ENCODE measurements at places on chromosomes 16 and 17.

DNA sequence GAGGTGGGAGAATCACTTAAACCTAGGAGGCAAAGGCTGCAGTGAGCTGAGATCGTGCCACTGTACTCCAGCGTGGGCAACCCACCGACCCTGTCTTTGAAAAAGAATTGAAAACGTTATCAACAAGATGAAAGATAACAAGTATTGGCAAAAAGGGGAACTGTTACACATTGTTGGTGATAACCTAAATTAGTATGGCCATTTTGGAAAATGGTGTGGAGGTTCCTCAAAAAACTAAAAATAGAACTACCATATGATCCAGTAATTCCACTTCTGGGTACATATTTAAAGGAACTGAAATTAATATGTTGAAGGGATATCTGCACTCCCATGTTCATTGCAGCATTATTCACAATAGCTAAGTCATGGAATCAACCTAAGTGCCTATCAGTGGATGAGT is 61.0 kb downstream of the ABHD15 start:
- no peak for DNase-seq

- DNase-seq: no peak
Measured at GRCh38 chr16:85523602-85524364, 89.3 kb upstream of the GSE1 start.

DNA sequence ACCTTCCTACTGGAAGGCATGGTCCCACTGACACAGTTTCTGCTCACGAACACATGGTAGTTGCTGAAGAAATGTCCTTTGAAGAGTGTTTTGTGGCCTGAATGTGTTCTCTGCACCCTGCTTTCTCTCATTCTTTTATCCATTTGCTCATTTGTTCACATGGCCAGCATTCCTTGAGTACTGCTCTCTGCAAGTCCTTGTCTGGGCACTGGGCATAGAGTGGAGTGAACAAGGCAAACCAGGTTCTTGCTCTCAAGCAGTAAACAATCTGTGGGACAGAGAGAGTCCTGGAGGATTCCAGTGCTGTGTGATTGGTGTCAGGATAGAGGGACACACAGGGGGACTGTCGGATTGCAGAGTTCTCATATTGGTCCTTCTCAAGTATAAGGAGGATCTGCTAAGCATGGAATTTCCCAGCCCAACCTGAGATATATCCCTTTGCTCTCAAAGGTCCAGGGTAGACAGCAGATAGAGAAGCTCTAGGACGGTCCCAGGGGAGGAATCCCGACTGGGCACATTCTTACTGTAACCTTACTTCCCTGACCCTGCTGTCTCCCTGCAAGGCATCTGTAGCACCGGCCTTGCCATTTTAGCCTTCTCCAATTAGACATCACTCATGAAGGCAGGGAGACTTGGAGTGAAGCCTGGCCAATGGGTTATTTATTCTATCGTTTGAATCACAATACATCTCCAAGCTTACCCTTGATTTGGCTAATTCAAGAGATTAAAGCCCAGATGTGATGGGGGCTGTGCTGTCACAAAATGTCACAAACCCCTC is 32.3 kb downstream of the ARL4D start:
- no peak for DNase-seq

DNA sequence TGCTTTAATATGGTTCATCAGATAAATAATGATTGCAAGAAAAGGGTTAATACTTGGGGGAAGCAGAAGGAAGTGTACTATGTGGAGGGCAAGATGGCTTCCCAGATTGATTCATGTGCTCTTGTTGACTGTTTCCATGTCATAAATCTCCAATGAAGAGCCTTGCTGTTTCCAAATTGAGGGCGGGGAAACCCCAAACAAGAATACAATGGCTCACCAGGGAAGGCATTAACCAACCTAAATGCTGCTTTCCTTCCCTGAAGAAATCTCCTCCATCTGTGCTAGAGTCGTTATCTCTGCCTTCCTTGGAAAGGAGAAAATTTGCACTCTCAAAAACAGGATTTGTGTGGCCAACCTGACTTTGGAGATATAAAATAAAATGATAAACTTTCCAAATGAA is 28.0 kb upstream of the CDH13 start:
- DNase-seq: no peak

DNA sequence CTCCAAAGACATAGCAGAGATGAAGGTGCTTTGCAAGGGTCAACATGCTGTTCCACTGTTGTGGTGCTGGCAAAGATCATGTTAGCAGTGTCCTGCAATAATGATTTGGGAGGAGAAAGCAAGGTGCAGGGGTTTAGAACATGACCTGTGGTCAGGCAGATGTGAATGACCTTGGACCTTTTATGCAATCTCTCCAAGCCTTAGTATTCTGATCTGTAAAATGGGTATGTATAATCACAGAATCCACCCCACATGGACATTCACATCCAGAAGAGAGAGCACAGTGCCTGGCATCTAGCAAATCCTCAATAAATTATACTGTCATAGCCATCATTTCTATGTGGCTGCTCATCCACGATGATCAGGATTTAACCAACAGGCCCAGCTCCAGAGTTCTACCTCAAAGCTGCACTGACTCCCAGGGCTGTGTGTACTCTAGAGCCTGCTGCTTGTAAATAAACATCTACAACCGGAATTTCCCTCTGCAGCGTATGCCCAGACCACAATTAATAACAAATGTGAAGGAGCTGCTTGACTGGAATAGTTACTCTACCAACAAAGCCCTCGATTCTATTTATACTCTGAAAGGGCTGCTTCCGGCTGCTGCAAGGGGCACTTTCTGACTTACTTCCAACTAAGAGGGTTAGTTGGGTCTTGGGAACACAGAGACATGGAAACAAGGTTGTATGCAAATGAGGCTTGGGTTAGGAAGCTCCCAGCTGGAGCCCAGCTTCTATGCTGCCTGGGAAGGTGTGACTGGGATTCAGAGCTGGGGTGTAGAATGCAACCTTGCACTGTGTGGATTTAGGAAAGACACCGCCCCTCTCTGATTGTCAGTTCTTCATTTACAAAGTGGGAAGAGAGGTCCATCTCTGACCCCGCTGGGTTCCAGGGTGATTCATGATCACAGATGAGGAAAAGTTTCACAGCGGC is 265.2 kb downstream of the XYLT1 start:
- peak; percentile 61 for DNase-seq

Measured in foreskin fibroblast (primary cell).